Gastrocnemius medialis (tissue), 4 donors: ENCODE measurements at places on chromosomes 3 and 15. TPM values are rescaled to one million over a fixed set of nuclear protein-coding genes. Genes with fewer than 3 reads are reported as not detected.

The CLDN11 gene
- 2.7 TPM for total RNA-seq

The SLC22A13 gene
- total RNA-seq: not detected

The STOML1 gene
- total RNA-seq: 16.9 TPM

The GCNT3 gene
- total RNA-seq: not detected

The STXBP5L gene
- not detected for total RNA-seq

The TRPM1 gene
- not detected for total RNA-seq

The EFHB gene
- not detected for total RNA-seq

The MUSTN1 gene
- total RNA-seq: 2,149 TPM

The CD80 gene
- total RNA-seq: 0.13 TPM

The HCN4 gene
- total RNA-seq: not detected

The KLHL18 gene
- total RNA-seq: 19.0 TPM

The ERICH6 gene
- total RNA-seq: not detected

The DUOXA2 gene
- not detected for total RNA-seq

The CLPX gene
- total RNA-seq: 63.5 TPM

The CD200 gene
- total RNA-seq: 0.35 TPM

The SATB1 gene
- 42.3 TPM for total RNA-seq

The RASGRF1 gene
- total RNA-seq: not detected

The PTPRG gene
- 21.1 TPM for total RNA-seq

The SCN5A gene
- 0.05 TPM for total RNA-seq

The FBXL2 gene
- 1.9 TPM for total RNA-seq

The THAP10 gene
- 0.55 TPM for total RNA-seq

The ARNT2 gene
- 4.1 TPM for total RNA-seq

The SKOR1 gene
- 0.13 TPM for total RNA-seq
